ENCODE measurements at places on chromosomes 12 and 14. TPM values are rescaled to one million over a fixed set of nuclear protein-coding genes. Genes with fewer than 3 reads are reported as not detected.

The CELA1 gene
- polyA plus RNA-seq: not detected

The BDKRB1 gene
- 32.9 TPM for polyA plus RNA-seq

The GPRC5D gene
- 0.08 TPM for polyA plus RNA-seq

The TBC1D30 gene
- polyA plus RNA-seq: 0.24 TPM

The INTS13 gene
- polyA plus RNA-seq: 29.2 TPM

The TMEM132D gene
- not detected for polyA plus RNA-seq

The UBR7 gene
- polyA plus RNA-seq: 48.9 TPM

The BHLHE41 gene
- 7.4 TPM for polyA plus RNA-seq

The UBE3B gene
- polyA plus RNA-seq: 27.2 TPM

All from fibroblast of lung (primary cell).